ENCODE measurements at places on chromosomes 4 and X.

GRCh38 chr4:120056246-120056645 is 10.4 kb downstream of the MAD2L1 start:
- DNase-seq: peak; percentile 25

DNA sequence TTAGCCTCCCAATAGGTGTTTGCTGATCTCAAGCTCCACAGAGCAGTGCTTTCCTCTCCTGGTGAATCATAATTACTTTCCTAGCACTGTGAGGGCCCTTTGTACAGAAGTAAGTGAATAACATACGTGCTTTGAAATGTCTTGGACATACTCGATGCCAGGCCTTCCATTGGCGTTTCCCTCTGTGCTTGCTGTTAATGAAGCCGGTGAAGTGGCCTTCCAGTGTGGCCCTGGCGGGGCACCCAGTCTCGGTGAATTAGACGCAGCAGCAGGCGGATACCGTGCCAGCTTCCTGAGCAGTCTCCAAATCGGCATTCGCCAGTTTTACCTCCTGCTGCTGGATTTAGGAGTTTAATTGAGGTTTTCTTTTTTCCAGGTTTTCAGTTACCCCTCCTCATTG is 132.3 kb downstream of the HMX1 start:
- DNase-seq: no peak

GRCh38 chr4:61011051-61011450 is 189.1 kb upstream of the ADGRL3 start:
- DNase-seq: no peak

DNA sequence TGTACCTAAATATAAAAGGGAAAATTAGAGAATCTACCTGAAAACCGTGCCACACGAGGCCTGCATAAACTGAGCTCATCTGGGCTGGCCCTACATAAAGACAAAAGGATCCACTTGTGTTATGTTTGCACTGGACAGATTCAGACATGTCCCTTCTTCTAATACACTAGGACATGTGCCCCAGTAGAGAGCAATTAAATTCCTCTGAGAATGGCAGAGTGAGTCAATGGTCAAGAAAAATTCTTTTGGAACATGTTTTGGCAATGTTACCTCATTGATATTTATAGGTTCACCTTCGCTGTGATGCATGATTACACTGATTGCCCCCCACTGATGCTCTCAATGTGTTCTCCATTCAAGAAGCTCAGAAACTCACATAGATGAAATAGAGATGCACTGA is 95.2 kb downstream of the MANBA start:
- DNase-seq: no peak

DNA sequence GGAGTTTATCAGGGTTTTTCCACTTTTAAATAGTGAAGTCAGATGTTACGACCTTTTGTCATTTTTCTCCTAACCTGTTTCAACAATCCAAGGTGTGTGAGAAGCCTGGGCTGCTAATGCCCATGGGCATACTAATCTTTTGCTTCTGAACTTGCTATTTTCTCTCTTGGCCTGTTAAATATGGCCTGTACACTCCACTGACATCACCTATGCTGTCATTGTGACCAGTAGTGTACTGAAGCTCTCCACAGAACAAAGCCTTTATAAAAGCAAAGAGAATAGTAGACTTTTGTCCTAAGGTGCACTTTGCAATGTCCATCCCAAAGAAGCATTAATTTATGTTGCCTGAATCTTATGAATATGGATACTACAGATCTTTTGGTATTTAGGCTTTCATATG is 1490.5 kb downstream of the STIM2 start:
- DNase-seq: no peak
